ENCODE measurements at places on chromosomes 12 and 14. TPM values are rescaled to one million over a fixed set of nuclear protein-coding genes. Genes with fewer than 3 reads are reported as not detected.

DNA sequence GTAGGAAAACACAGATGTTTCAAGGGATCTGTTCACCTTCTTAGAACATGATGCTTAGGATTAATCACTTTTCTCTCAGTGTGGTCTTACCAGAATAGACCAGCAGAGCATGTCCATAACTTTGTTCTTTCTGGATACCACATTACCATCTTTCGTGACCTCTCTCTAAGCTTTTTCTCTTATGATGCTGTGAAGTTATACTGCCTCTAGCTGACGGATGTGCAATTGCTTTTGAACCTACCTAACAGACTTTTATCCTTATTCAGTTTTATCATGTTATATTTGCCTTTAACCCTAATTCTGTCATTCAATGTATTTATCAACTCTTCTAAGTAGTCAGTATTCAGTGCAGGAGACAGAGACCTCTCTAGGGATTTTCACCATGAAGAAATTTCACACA, 246.7 kb downstream of the DACT1 start:
- no peak for DNase-seq

- no peak for DNase-seq
Observed at GRCh38 chr12:120851444-120851843, 52.7 kb downstream of the SPPL3 start.

GRCh38 chr14:96274543-96274942, 18.5 kb downstream of the BDKRB1 start:
- no peak for DNase-seq

DNA sequence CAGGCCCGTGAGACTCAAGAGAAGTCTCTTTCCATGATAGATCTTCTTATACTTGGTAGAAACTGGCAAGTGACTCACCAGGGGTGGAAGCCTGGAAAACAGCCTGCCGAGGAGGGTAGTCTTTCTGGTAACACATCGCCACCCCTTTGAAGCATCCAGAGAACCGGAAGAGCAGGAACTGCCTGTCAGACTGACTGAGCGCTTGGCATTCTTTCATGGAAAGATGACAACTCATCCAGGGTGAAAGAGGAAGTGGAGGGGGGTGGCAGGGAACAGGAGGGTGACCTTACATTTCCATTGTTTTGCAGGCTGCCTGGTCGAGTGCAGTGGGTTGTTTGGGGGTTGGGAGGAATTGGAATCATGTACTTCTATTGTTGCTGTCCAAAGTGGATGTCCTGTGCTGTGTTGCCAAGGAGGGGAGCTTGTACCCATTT, 34.5 kb downstream of the PRKCH start:
- peak; percentile 18 for DNase-seq

DNA sequence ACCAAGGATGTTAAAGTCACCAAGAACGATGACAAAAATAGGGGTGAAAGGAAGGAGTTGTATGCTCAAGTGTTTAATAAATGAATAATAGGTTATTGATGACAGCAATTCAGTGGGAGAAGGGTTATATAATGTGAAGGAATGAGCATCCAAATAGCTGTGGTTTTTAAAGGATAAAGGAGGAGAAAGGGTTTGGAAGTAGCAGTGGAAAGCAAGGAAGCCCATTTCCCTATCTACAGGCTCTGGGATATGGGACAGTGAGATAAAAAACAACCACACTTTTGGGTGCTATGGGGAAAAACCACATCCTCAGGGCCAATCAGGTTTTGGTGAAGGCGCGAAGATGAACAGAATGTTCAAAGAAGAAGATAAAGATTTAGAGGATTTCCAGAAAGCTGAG, 258.6 kb downstream of the ZFP36L1 start:
- no peak for DNase-seq

DNA sequence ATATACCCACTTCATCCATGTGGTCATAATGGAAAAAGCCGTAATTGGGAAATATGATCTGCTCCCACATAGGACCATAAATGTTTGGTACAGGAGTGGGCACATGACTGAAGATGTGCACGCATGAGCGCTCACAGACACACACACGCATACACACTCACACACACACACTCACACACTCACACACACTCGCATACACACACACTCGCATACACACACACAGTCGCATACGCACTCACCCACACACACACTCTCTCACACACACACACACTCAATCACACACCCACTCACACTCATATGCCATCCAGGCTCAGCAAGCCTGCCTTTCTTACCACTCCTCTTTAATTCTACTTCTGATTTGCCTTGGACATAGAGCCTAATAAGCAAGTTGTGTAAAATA, 45.6 kb upstream of the EGLN3 start:
- no peak for DNase-seq

- DNase-seq, result no peak
Observed at GRCh38 chr14:74049876-74050495, 30.8 kb downstream of the BBOF1 start.

DNA sequence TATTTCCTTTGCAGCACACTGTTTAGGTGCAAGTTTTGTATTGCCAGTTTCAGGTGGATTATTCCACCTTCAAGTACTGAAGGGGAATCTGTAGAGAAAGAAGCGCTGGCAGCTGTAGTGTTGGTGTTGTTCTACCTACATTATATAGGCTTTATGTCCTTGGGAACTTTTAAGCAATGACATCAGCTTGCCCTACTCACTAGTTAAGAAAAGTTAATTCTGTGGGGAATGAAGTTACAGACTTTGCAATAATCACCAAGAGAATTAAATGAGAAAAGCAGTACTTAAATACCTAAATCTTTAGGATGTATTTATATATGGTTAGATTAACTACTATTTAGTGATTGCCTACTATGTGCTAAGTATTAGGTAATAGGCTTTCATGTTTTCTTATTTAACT, at the start of gene OR4E1:
Gene OR4E1 (minus strand): TSS at position 101 of the 400 bp plus-strand sequence. CDS start 2,883 bp downstream, outside the sequence.
- DNase-seq, result no peak

AQP2 gene
- not detected for total RNA-seq

P2RX2 gene
- total RNA-seq, result not detected

All from uterus (tissue), 4 donors.